Upper lobe of left lung (tissue), 6 donors: ENCODE measurements at places on chromosomes 2 and 18. TPM values are rescaled to one million over a fixed set of nuclear protein-coding genes. Genes with fewer than 3 reads are reported as not detected.

Gene SF3B6
- total RNA-seq = 93.7 TPM

Gene RTP5
- total RNA-seq = 0.69 TPM

Gene SKOR2
- total RNA-seq = not detected

Gene DPP4
- 37.1 TPM for total RNA-seq

Gene UGT1A10
- not detected for total RNA-seq

Gene RBFA
- total RNA-seq = 32.5 TPM

Gene RIT2
- total RNA-seq = not detected

Gene LIPG
- total RNA-seq = 1.9 TPM
